ENCODE measurements at places on chromosomes 6 and 20.

- DNase-seq: no peak
Measured at GRCh38 chr6:20632696-20633095, 98.4 kb downstream of the CDKAL1 start.

- no peak for DNase-seq
Measured at GRCh38 chr6:34909320-34909883, 20.3 kb downstream of the ANKS1A start.

DNA sequence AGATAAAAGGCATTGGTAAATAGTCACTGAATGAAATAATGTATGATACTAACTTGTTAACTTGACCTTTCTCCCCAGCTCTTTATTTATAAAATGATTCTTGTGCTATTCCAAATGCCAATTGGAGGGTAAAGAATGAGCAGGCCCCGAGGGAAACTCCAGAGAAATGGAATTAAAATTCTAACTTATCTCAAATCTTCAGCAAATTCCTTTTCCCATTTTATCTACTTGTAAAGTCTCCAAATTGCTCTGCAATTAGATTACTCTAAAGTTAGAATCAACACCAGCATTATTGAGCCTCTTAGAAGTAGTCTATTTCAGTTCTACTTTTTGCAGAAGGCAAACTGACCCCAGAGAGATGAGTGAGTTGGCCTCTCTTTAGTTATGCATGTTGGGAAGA is 165.9 kb upstream of the PREP start:
- DNase-seq: no peak

DNA sequence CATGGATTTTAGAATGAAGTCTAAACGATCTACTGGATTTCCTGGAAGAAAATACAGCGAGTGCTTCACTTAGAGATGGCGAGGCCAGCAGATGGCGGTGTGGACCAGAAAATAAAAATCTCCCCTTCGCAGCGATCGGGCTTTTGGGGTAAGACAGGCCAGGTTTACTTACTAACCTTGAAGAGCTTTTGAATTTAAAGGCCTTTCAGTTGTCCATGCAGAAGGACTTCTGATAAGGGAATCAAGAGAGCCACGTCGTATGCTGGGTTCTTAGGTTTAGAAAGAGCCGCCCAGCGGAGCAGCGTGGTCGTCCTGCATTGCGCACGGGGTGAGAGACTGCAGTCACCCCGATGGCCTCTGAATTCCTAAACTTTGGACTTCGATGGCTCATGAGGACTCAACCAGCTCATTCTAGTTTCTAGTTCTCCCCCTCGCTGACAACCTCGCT is 125.2 kb upstream of the RALGAPA2 start:
- peak; percentile 56 for DNase-seq

GRCh38 chr6:11092668-11093375 is 812 bp upstream of the SMIM13 start:
- peak; percentile 63 for DNase-seq

DNA sequence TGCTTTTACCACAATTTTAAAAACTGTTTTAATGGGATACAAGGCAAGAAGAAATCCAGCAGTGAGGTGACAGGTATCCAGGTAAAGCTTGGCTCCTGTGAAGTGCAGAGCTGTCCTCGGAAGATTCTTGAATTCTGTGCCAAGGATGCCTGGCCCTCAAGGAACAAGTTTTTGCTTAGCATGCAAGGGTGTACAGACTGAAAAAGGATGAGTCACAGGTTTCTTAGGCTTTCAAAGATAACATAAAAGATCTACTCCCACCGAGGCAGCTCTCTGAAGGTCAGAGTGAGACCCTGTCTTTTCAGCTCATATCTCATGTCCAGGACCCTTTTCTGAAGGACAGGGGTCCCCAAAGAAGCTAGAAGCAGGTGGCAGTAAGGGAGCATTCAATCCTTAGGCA is 83.3 kb downstream of the CHD6 start:
- DNase-seq: no peak

DNA sequence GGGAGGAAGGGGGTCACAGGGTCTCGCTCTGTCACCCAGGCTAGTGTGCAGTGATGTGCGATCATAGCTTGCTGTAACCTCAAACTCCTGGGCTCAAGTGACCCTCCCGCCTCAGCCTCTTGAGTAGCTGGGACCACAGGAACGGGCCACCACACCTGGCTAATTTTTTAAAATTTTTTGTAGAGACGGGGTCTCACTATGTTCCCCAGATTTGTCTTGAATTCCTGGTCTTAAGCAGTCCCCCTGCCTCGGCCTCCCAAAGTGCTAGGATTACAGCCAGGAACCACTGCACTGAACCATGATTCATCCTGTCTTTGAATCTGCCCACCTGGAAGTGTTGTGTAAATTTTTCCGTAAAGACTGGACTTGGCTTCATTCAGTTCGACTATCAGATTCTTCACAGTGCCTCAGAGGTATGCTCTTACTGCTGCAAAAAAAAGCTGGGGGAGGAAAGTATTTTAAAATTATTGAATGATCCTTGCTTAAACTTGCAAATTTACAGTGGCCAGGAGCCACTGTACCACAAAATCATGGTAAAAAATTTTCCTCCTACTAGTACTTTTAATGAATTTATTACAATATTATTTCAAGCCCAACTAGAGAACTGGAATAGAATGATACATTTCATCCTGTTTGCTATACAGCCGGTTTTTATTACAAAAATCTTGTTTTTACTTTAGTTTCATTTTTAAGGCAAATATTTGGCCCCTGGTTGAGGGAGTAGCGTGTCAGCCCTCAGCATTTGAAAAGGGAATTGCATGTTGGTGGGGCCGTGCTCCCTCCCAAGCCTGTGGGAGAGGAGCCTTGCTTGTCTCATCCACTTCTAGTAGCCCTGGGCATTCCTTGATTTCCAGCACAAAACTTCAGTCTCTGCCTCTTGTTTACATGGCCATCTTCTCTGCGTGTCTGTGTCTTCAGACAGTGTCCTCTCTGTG is 202.5 kb upstream of the SGK1 start:
- no peak for DNase-seq

GRCh38 chr6:428047-428603 is 36.6 kb downstream of the IRF4 start:
- no peak for DNase-seq

GRCh38 chr6:81741689-81742088 is 10.8 kb downstream of the TENT5A start:
- no peak for DNase-seq

GRCh38 chr20:2535711-2536559 is 438 bp upstream of the TMC2 start:
- DNase-seq: no peak

GRCh38 chr20:21047981-21048380 is 58.2 kb downstream of the LINC00237 start:
- DNase-seq: no peak

DNA sequence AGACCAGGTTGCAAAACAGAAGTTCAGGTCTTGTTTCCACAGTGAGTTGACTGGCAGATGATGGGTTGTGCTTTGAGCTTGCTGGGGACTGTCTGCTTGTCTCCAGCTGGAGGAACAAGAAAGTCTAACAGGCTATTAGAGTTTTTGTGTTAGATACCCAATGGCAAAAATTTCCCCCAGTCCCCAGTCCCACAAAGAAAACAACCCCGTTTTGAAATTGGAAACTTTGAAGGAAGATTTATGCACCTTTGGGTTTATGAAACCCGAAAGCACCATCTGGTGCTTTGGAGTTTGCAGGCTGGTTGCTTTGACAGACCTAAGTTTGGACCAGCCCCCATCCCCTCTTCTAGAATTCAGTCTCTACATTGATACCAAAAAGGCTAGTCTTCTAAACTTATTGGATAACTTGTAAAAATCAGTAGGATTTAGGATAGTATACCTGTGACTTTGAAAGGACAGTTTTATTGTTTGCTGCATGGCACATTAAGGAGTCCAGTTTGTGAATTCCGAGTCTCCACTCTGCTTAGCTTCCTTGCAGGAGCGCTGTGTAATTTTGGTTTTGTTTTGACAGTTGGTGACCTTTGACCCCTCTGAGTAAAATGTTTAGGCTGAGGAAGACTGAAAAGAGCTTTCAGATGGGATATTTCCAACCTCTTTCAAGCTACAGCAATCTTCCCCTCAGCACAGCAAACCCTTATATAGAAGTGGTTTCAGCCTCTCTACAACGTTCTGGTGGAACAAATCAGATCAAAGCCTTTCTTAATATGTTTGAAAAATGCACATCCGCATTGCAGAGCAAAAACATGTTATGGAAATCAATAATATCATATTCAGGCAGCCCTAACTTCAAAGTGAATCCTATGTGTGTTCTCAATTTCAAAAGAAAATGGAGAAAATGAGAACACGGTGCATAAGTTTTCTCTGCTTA is 25.5 kb upstream of the PRL start:
- no peak for DNase-seq

DNA sequence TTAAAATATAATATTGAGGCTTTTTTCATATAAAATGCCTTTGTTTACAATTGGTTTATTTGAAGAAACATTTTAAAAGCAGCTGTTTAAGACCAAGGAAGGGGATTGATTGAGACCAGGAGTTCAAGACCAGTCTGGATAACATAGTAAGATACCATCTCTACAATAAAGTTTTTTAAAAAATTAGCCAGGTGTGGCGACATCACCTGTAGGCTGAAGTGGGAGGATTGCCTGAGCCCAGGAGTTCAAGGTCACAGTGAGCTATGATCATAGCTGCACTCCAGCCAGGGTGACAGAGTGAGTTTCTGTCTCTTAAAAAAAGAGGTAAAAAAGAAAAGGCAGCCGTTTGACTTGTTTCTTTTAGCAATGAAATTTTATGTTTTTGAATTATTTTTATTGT is 117.0 kb downstream of the STXBP5 start:
- DNase-seq: no peak

DNA sequence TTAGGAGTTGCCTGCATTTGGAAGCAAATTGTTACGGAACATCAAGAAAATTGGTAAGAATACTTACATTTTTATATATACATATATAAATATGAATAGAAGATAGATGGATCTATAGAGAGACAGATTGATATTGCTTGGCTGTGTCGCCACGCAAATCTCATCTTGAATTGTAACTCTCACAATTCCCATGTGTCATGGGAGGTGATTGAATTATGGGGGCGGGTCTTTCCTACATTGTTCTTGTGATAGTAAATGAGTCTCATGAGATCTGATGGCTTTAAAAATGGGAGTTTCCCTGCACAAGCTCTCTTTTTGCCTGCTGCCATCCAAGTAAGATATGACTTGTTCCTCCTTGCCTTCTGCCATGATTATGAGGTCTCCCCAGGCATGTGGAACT is 180.8 kb upstream of the HEY2 start:
- no peak for DNase-seq
